Activated naive CD4-positive, alpha-beta T cell (primary cell): ENCODE measurements at places on chromosomes 5 and 9.

GRCh38 chr9:122005597-122005996, 87.5 kb downstream of the TTLL11 start:
- no peak for DNase-seq

GRCh38 chr5:174175716-174176268, 130.3 kb downstream of the NSG2 start:
- no peak for DNase-seq

- no peak for DNase-seq
These were observed 13.0 kb upstream of the TTC1 start for GRCh38 chr5:159995907-159996306.

GRCh38 chr9:37914701-37915358, 10.9 kb upstream of the SLC25A51 start:
- DNase-seq = no peak

GRCh38 chr9:76855015-76855414, 50.9 kb downstream of the PRUNE2 start:
- DNase-seq = no peak

GRCh38 chr9:120926397-120926928, at the start of gene TRAF1:
TRAF1 (minus strand) TSS chr9:120926796; CDS start chr9:120926075, 721 bp downstream.
- no peak for DNase-seq

DNA sequence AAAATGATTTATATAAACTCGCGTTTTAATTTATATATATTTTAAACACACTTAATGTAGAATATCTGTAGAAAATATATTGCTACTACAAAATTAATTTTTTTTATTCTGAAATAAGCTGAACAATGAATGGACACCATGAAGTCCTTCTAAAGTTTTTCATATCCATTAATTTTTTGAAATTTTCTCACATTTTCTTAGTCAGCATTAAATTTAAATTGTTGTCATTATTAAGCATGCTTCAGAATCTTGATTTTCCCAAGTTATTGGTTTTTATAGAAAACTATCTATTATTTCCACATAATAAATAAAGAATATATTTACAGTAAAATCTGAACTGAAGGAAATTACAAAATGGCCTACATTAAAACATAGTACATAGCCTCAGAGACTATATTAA, 1314.9 kb upstream of the CDH6 start:
- DNase-seq = no peak

DNA sequence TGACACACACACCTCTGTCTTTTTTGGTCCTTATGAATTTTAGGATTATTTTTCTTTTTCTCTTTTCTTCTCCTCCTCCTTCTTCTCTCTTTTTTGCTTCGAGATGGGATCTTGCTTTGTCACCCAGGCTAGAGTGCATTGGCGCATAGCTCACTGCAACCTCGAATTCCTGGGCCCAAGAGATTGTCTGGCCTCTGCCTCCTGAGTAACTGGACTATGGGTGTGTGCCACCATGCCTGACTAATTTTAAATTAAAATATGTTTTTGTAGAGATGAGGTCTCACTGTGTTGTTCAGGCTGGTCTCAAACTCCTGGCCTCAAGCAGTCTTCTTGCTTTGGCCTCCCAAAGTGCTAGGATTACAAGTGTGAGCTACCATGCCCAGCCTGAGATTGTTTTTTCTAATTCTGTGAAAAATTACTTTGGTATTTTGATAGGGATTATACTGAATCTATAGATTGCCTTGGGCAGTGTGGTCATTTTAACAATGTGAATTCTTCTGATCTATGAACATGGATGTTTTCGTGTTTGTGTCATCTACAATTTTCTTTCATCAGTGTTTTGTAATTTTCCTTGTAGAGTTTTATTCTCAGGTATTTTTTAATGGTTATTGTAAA, 7.7 kb downstream of the AHRR start:
- no peak for DNase-seq

GRCh38 chr5:178522361-178522760, 67.8 kb downstream of the COL23A1 start:
- no peak for DNase-seq

DNA sequence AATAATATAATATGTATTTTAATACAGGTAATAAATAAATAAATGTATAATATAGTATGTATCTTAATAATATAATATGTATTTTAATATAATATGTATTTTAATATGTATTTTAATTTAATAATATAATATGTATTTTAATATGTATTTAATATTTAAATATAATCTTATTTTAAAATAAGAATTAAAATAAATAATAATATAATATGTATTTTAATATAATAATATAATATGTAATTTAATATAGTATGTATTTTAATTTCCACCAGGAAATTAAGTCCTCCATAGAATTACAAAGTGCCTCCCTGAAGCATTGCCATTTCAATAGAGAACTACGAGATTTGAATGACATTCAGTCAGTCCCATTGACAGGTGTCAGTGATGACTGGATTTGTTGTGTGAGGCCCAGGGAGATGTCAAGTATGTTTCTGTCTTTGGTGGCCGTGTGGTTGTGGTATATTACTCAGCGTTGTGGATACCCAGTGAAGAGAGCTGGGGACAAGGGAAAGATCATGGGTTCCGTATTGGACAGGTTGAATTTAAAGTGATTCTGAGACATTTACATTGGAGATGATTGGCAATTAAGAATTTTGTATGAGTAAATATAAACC, 14.2 kb upstream of the C5orf46 start:
- DNase-seq = no peak

- DNase-seq = no peak
These were observed 239.7 kb downstream of the MLLT3 start for GRCh38 chr9:20382460-20383071.

GRCh38 chr9:126666155-126666803, 52.6 kb downstream of the LMX1B start:
- no peak for DNase-seq

DNA sequence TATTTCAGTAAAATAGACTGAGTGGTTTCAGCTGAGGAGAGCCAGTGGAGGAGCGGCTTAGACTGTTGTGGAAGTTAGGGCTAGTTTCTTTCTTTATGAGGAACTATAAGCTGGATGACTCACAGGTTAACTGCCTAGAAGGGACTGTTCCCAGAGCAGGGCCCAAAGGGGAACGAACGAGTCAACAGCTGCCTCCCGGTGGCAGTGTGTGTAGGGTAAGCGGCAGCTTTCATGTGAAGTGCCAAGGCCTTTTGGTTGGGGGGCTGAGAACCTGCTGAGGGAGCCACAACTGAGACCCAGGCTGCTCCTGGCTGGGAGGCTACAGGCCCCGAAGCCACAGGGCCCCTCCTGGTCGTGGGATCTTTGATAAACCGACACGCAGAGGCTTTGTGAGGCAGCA, 7.0 kb downstream of the SQSTM1 start:
- DNase-seq = no peak

DNA sequence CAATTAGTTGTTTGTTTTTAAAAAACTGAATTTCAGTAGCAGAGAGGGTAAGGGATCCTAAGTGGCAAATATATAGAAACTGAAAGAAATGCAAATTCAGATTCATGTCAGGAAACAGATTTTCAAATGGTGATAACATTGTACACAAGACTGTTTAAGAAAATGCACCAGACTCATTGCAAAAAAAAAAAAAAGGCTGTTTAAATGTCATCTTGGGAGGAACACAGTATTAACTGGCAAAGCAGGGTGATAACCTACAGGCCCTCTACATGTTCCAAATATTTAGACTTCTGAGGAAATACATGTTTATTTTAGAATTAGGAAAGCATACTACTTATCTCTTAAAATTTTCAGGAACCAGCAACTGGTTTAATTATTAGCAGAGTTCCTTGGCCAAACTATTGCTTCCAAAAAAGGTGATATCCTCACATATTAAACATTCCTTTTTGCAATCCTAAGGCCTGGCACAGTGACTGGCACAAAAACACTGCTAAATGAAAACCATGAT, 114.5 kb downstream of the TSSK1B start:
- DNase-seq = no peak

- no peak for DNase-seq
These were observed 79.3 kb downstream of the PPP2R2B start for GRCh38 chr5:146799231-146799630.

- DNase-seq = no peak
These were observed 239.7 kb downstream of the GADD45G start for GRCh38 chr9:89844535-89844934.

- DNase-seq = no peak
These were observed 26.1 kb upstream of the RASGEF1C start for GRCh38 chr5:180235077-180235476.

DNA sequence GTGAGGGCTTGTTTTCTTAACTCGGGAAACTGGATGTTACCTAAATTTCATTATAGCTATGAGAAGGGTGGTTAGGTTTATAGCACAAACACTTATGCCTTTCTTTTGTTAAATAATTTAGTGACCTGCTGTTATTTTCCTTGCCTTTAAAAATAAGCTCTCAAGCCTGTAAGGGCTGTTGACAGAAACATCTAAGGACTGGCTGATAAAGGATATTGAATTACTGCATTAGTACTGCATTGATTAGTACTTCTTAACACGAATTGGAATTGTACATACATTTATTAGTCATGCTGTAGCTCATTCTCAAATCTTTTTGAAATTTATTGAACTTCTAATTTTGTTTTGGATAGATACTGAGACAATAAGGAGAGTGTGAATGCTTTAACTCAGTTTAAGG, 85.1 kb upstream of the DHFR start:
- no peak for DNase-seq
